Umbilical cord (tissue), 2 donors: ENCODE measurements at places on chromosomes 5 and 9. TPM values are rescaled to one million over a fixed set of nuclear protein-coding genes. Genes with fewer than 3 reads are reported as not detected.
A peak's percentile ranks its signal among the peaks of the same experiment; 100 is the strongest.

GRCh38 chr9:115946530-115946929 is 207.1 kb upstream of the PAPPA start:
- no peak for DNase-seq

GRCh38 chr9:72289401-72289800 is 75.6 kb downstream of the ZFAND5 start:
- DNase-seq: no peak

FOXD4 gene
- 3.4 TPM for total RNA-seq

- DNase-seq: no peak
These were observed 135.9 kb upstream of the RGMB start for GRCh38 chr5:98637557-98637956.

DNA sequence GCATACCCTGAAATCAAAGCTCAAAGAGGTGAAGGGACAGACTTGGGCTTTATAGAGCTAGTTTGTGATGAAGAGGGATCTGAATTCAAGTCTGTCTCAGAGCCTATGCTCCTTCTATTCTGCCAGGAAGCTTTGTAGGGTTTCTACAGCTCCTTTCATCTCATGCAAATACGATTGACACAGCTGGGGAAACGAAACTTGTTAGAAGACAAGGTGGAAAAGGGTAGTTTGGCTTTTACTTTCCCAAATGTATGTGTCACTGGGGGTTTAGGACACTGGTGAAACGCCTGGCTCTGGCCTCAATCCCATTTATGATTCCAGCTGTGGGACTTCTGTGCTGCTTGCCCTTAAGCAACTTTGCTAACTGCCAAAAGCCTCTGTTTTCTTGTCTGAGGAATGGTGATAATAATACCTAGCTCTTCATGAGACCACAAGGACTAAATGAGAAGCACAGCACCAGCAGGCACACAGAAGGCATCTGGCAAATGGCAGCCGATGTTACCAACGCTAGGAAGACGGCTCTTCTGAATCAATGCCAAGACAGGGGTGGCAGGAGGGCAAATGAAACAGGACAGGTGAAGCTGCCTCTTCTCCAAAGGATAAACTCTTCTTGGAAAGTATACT is 70.3 kb upstream of the EQTN start:
- no peak for DNase-seq

FOXD4L4 gene
- 1.9 TPM for total RNA-seq

DNA sequence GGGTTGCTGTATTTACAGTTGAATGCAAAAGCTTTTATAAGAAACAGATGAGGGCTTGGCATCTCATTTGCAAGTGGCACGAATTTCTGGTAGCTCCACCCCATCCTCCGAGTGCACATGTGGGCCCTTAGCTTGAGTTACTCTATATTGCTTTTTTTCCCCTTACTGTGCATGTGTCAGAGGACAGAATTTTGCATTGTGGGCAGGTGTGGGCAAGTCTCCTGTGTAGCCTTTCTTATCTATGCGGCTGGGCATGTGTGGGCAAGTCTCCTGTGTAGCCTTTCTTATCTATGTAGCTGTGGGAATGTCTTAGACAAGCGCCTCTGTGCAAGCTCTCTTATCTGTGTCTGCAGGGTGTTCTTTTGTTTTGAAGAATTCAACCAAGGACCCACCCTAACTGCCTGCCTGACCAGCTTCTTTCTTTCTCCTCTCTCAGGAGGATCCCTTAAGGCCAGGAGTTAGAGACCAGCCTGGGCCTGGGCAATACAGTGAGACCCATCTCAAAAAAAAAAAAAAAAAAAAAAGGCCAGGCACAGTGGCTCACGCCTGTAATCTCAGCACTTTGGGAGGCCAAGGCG is 34.1 kb upstream of the SIL1 start:
- peak; percentile 31 for DNase-seq

YTHDC2 gene
- total RNA-seq: 30.8 TPM

DNA sequence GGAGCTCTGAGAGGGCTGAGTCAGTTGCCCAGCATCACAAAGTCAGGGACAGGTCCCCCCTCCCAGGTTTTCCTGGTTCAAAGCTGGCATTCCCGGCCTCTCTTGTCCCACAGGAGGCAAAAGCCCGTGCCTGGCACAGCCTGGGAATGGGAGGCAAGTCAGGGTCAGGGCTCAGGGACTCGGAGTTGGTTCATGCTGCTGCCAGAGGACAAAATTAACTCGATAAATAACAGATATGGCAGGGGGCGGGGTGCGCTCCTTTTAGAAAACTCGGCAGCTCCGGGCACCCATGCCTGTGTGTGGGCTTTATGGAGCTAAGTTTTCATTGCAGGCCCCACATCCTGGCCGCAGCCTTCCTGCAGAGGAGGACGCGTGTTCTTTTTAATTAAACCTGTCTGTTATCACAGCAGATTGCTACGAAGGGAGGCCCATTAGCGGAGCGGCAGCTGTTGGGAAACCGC is 62.8 kb upstream of the LMX1B start:
- DNase-seq: no peak

DNA sequence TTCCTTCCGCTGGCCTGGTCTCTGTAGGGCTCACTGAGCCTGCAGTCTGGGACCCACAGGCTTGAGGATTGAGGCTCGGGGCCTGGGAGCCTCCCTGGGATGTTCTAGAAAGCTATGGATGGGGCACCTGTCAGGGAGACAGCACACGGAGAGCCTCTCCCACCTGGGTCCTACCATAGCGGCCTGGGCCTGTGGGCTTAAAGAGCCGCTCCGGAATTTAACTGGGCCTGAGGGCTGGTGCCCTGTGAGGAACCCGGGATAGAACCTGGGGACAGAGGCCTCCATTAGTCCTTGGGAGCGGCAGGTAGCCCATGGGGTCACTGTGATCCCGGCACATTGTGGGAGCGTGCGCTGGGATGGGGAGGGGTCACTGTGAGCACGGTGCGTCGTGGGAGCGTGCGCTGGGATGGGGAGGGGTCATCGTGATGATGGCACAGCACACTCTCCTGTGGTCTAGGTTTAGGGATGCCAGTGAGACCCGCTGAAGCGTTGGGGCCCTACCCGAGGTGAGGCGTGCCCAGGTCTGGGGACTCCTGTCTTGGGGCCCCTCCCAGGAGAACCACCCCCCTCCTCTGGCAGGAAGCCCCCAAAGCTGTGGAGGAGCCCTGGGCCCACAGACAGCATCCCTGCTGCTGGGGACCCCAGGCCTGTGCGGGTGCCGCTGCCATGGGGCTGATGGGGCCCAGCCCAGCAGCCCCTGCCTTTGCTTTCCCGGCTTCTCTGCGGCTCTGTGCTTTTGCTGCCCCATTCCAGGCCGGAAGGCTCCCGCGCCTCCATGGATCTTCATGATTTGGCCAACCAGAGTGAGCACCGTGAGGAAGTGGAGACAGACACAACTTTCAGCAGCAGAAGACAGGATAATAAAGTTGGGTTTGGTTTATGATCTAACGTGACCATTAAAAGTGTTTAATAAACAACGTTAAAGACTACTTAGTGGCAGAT is 3.4 kb upstream of the CEP72 start:
- DNase-seq: no peak

PTGES gene
- 50.8 TPM for total RNA-seq

- DNase-seq: peak; percentile 54
These were observed 31.2 kb downstream of the KCNMB1 start for GRCh38 chr5:170357955-170358444.

FRMD3 gene
- 51.3 TPM for total RNA-seq

DNA sequence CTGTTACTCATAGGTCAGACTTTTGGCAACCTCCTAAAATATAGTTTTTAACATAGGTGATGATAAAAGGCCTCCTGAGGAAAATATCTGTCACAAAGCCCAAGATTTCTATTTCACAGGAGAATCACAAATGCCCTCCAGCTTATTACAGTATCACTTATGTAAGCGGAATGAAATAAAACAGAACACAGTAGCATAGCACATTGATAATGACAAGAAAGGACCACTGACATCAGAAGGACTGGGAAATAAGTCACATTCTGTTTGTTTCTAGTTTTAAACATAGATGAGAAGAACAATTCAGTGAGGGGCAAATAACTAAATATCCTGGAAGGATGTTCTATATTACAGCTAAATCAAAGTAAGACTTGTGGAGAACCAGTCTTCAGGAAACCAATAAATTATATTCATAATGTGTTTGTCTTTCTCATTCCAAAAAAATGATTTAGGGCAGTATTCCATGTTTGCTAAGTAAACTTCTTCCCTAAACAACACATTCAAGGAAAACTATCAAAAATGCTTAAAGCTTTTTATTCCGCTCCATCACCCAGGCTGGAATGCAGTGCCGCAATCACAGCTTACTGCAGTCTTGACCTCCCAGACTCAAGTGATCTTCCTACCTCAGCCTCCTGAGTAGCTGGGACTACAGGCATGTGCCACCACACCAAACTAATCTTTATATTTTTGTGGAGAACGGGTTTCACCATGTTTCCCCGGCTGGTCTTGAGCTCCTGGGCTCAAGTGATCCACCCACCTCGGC is 20.8 kb upstream of the CTNNAL1 start:
- no peak for DNase-seq

DNA sequence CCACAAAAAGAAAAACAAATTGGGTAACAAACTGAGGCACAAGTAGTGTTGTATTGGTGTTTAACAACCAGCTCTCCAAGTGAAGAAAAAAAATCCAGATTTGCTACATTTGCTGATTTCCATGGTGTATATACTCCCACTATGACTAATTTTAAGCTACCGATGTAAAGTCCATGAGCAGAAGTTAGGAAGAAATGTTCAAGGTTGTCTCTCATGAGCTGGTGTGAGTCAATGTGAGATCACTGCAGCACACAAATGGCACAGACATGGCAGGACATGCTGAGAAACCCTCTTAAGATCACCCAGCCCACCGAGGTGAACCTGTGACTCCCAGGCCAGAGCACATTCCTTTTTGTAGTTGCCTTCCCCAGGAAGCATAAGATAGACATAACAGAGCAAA is 36.2 kb downstream of the SLC44A1 start:
- DNase-seq: no peak

DNA sequence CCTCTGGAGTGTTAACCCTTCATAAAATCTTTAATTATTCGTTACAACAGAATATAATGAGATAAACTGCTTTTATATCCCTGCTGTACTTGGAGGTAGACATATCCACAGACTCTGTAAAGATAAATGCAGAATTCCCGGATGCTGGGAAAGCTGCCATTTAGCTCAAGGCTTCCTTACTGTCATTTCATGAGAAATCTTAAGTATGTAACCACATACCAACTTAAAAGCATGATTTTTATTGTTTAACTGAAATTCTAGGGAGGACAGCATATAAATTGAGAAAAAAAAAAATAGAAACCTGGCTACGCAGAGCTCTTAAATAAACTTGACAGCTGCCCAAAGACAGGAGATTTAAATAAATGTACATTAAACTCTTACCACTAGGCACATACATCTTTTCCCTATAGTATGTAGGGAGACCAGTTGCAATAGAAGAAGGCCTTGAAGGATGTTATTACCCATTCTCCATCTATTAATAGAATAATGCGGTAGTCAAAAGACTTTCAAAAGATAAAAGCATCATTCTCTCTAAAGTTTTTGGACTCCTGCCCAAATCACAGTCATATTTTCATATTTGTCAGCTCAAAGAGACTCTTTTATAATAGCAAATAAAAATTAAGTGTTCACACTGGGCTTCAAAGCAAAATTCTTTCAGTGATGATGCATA is 373.8 kb downstream of the NDUFS4 start:
- DNase-seq: peak; percentile 77

DNA sequence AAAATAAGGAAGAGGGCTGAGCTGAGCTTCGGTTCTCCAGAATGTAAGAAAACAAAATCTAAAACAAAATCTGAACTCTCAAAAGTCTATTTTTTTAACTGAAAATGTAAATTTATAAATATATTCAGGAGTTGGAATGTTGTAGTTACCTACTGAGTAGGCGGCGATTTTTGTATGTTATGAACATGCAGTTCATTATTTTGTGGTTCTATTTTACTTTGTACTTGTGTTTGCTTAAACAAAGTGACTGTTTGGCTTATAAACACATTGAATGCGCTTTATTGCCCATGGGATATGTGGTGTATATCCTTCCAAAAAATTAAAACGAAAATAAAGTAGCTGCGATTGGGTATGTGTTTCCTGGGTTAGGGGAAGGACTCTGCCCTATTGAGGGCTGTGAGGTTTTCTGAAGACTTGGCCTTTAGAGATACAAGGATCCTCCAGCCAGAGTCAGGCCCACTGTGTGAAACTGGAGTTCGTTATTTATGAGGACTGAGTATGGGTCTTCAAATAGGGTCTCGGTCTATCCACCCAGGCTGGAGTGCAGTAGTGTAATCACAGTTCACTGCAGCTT is 3.8 kb downstream of the EGR1 start:
- no peak for DNase-seq

DNA sequence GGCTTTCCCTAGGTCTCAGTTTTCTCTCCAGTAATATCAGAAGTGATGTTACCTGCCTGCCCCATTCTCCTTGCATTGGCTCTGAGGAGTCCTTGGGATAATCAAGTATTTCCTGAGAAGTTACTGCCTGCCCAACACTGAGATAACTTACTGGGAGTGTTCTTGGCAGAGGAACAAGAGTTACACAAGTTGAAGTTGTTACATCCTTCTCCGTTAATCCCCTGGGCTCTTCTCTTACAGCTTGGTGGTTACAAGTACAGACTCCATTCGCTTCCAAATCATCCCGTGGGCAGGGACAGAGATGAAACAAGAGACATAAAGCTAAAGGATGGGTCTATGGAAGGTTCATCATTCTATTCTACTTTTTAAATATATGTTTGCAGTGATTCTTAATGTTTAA is 74.1 kb upstream of the SAP30L start:
- DNase-seq: peak; percentile 91

TAF1L gene
- total RNA-seq: 4.3 TPM

DNA sequence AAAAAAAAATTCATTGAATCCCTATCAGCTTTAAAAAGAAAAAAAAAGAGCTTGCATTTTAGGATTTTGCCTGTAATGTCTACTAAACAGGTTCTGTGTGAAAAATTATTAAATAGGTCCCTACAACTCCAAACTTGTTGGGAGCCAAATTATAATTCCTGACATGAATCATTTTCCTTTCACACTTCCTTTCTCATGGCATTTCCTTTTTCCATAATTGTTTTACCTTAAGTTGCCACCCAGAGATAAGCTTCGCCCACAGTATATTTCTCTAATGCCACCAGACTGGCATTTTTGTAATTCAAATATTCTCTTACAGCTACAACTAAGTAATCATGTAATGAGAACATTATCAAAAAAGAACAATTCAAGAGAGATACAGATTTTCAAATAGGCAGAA is 348.8 kb downstream of the EFNA5 start:
- no peak for DNase-seq

PCDHGB4 gene
- 18.3 TPM for total RNA-seq

CTXN3 gene
- total RNA-seq: 2.6 TPM

SLC27A6 gene
- 28.2 TPM for total RNA-seq

C9orf40 gene
- total RNA-seq: 8.2 TPM

GOLM1 gene
- 29.4 TPM for total RNA-seq
